Tracheal epithelial cell (primary cell): ENCODE measurements at places on chromosomes 4 and X. TPM values are rescaled to one million over a fixed set of nuclear protein-coding genes. Genes with fewer than 3 reads are reported as not detected.

SERPINA7 gene
- not detected in 2 replicates for total RNA-seq

HNRNPD gene
- total RNA-seq, result 13.0 TPM in 2 replicates

SH3RF1 gene
- total RNA-seq, result 10.8 and 10.9 TPM in 2 replicates

OCIAD1 gene
- total RNA-seq, result 81.2 and 116 TPM in 2 replicates

TMEM150C gene
- 0.48 TPM in 1 of 2 replicates, not detected in the other for total RNA-seq

NPY2R gene
- total RNA-seq, result not detected in 2 replicates

PCSK1N gene
- total RNA-seq, result 0.21 and 2.9 TPM in 2 replicates

TMEM271 gene
- not detected in 2 replicates for total RNA-seq

RPA4 gene
- total RNA-seq, result 0.21 TPM in 1 of 2 replicates, not detected in the other

COX7B2 gene
- total RNA-seq, result not detected in 2 replicates

NUP62CL gene
- total RNA-seq, result 3.1 and 4.3 TPM in 2 replicates

ODAPH gene
- 0.96 TPM in 1 of 2 replicates, not detected in the other for total RNA-seq

MAP7D2 gene
- under 0.01 and 0.24 TPM in 2 replicates for total RNA-seq

WWC2 gene
- total RNA-seq, result 8.1 and 18.3 TPM in 2 replicates

ADH5 gene
- total RNA-seq, result 124 and 128 TPM in 2 replicates

TXK gene
- total RNA-seq, result 0.21 and 0.48 TPM in 2 replicates

GDPD2 gene
- total RNA-seq, result under 0.01 TPM in 1 of 2 replicates, not detected in the other

TMEM33 gene
- total RNA-seq, result 100.0 and 119 TPM in 2 replicates

PRSS12 gene
- 11.8 and 24.1 TPM in 2 replicates for total RNA-seq

VCX gene
- total RNA-seq, result not detected in 2 replicates

SCML1 gene
- total RNA-seq, result 5.5 and 6.7 TPM in 2 replicates

SMS gene
- 164 and 253 TPM in 2 replicates for total RNA-seq

LPAR4 gene
- not detected in 2 replicates for total RNA-seq

GLOD5 gene
- not detected in 2 replicates for total RNA-seq

MYOZ2 gene
- total RNA-seq, result not detected in 2 replicates

SLC4A4 gene
- total RNA-seq, result under 0.01 and 1.4 TPM in 2 replicates

AMTN gene
- total RNA-seq, result 0.85 and 1.9 TPM in 2 replicates

GAGE12F gene
- total RNA-seq, result not detected in 2 replicates

CCDC149 gene
- total RNA-seq, result 1.9 and 2.7 TPM in 2 replicates

HAUS3 gene
- 8.9 and 9.0 TPM in 2 replicates for total RNA-seq

AMMECR1 gene
- 17.1 and 41.3 TPM in 2 replicates for total RNA-seq

NAT8L gene
- 0.24 TPM in 1 of 2 replicates, not detected in the other for total RNA-seq

DUSP21 gene
- not detected in 2 replicates for total RNA-seq

ERVMER34-1 gene
- total RNA-seq, result 2.9 and 7.0 TPM in 2 replicates

GAGE12J gene
- not detected in 2 replicates for total RNA-seq

PASD1 gene
- not detected in 2 replicates for total RNA-seq

SPANXA2 gene
- total RNA-seq, result not detected in 2 replicates

SYAP1 gene
- total RNA-seq, result 24.9 and 26.5 TPM in 2 replicates

JCHAIN gene
- total RNA-seq, result not detected in 2 replicates

HSFX1 gene
- total RNA-seq, result 0.48 and 0.85 TPM in 2 replicates

NUDT10 gene
- total RNA-seq, result 0.64 and 3.4 TPM in 2 replicates

UGT2B15 gene
- total RNA-seq, result not detected in 2 replicates

SYTL5 gene
- 0.48 and 3.6 TPM in 2 replicates for total RNA-seq

TMSB15B gene
- 0.64 and 7.2 TPM in 2 replicates for total RNA-seq
